Panc1 (cell line): ENCODE measurements at places on chromosomes 16 and 17. TPM values are rescaled to one million over a fixed set of nuclear protein-coding genes. Genes with fewer than 3 reads are reported as not detected.

Gene IGF2BP1
- 109 TPM for total RNA-seq

Gene CCL1
- total RNA-seq: not detected

Gene MRPS7
- total RNA-seq: 85.0 TPM

Gene ZG16
- total RNA-seq: not detected

Gene CYLD
- total RNA-seq: 10.1 TPM

- DNase-seq: no peak
These were observed 14.8 kb downstream of the DNAI2 start for GRCh38 chr17:74288785-74289184.

DNA sequence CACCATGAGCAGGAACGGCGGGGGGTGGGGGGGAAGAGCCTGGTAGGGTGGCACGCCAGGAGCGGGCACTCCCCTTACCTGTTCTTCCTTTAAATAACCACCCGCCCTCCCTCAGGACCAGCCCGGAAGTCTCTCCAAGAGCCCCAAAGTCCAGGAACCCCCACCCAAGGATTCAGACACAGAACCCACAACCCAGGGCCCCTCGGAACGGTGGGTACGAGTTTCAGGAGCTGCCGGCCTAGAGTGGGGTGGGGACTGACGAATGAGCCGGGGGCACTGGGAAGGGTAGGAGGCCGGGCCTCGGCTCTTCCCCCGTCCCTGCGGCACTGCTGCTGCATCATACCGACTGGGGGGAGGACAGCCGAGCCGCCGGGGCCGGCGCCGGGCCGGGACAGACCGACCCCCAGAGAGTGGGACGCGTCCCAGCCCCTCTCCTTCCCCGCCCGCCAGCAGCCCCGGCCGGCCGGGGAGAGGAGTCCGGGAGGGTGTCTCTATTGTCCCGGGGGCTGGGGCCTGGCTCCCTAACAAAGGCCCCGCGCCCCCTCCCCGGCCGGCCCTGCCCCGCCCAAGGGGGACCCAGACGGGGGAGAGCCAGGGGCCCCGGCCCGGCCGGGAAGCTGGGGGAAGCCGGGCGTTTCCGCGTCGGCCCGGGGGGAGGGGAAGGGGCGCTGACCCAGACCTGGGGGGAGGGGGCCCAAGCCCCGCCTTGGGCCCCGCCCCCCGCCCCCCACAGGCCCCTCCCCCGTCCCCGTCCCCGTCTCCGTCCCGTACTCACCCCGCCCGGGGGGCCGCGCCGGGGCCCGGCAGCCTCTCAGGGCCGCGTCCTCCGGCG lies 747 bp downstream of the ATXN7L3 start:
- DNase-seq: no peak

- no peak for DNase-seq
These were observed 80.1 kb downstream of the ABCC6 start for GRCh38 chr16:16143038-16143763.

DNA sequence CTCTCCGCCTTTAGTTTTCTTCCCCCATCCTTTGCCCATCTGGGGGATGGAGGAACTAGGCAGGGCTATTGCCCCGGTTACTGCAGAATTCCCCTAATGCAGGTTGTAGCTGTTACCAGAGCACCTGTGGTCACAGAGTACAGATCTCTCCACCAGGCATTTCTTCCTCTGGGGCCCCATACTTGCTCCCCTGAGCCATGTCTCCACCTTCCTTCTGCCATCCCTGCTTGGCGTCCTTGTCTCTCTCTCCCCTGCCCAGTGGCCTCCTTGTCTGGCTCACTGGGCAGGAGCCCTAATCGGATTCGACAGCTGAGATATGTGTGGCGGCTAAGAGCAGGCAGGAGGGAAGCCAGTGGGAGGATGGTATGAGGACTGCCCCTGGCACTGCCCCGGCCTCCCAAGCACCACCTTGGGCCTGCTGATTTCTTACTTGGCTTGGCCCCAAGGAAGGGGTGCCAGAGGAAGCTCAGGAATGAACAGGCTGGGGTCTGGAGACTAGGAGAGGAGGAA lies 2.0 kb downstream of the RARA start:
- no peak for DNase-seq
